ENCODE measurements at places on chromosomes 2 and 18.

DNA sequence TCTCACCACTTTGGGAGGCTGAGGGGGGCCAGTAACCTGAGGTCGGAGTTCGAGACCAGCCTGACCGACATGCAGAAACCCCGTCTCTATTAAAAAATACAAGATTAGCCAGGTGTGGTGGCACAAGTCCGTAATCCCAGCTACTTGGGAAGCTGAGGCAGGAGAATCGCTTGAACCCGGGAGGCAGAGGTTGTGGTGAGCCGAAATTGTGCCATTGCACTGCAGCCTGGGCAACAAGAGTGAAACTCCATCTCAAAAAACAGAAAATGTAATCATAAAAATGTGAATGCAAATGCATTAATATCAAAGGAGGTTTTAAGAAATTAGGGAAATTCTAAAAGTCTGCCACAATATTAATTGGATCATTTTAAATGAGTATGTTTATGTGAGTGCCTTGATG is 45.7 kb downstream of the ACTR2 start:
- DNase-seq: no peak

DNA sequence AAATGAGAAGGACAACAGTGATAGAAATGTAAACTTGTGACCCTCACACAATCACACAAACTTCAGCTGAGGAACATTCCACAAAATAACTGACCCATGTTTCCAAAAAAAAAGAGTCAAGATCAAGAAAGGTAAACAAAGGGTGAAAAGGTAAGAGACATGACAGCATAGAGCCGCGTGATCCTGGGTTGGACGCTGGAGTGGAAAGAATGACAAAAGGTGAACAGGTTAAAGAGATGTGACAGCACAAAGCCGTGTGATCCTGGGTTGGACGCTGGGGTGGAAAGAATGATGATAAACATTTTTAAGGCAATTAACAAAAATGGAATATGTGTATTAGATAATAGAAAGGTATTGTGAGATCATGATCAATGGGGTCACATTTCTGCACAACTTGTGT is 110.3 kb downstream of the SNTG2 start:
- no peak for DNase-seq

DNA sequence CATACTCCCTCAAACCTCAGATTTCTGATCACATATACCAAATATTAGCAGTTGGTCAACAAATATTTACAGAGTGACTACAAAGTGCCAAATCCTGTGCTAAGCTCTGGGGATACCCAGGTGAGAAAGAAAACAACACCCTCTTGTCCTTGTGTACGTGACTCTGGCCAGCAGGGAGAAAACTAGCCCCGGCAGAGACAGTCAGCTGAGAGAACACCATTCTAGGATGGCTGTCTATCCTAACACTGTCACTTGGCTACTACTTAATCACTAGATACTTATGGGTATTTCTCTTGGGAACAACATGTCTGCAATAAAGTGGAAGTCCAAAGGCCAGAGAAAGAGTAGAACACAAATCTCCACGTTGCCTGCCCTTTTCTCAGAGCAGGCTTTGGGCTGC is 57.9 kb upstream of the CD226 start:
- DNase-seq: no peak

- DNase-seq: no peak
Measured at GRCh38 chr2:33058716-33059470, 112.1 kb downstream of the LTBP1 start.

DNA sequence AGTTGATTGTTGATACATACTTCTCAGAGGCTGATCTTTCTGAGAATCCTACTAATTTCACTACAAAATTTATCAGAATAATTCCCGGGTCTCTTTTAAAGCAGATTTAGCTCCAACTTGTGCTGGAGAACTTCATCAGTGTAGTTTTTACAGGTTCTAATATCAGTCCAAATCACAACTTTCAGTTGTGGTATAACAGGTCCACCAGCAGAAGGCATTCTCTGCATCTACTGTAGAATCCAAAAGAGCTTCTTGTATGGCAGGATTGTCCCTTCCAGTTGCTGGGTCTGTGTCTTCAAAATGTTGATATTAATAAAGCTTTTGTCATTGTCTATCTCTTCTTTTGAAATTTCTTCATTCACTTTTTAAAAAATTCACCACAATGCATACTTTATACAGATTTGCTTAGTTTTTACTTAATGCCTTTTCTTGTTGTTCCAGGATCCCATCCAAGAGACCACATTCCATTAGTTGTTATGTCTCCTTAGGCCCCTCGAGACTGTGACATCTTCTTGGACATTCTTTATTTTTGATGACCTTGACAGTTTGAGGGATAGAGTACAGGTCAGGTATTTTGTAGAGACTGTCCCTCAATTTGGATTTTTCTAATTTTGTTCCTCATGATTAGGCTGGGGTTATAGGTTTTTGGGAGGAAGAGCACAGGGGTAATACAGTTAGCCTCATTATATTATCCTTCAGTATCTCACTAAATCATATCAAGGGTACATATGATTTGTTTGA is 490.5 kb upstream of the MEX3C start:
- no peak for DNase-seq

- DNase-seq: no peak
Measured at GRCh38 chr2:213145715-213146242, 5.6 kb downstream of the IKZF2 start.

DNA sequence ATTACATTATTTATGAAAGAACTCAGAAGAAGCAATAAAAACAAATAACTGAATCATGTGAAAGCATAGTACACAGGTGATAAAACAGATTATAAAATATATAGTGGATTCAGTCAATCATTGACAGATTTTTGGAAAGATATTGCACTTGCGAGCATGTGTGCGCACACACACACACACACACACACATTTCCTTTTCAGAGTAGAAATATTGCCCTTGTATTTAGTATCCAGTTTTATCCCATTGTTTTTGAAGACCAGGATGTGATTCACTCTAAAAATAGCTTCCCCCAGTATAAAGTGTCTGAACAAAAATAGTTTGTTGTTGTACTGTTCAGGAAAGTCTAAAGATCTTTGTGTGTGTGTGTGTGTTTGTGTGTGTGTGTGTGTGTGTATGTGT is 145.5 kb downstream of the CALCRL start:
- DNase-seq: no peak

DNA sequence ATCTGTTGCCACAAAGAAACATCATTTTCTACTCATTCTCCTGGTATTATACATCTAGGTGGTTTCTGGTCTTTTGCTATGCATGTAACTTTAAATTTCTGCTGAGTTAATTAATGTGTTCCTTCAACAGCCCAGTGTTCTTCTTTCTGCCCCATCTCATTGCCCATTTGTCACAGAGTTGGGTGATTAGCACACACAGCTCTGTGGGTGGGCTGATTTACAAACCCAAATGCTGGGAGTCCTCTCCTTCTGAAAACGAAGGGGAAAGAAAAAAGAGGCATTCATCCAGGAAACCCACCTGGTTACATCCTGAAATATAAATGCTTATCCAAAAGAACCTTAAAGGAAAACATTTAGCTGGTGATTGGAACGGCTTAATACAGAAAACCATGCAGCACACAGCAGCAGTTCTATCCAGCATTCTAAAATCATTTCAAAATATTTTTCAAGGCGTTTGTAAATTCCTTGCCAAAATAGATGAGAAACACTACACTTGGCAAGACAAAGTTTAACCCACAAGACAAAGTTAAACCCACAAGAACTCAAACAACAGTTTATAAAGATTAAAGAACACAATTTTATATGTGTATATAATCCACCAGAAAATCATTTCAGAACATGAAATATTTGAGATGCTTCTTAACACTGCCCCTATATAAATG is 177.9 kb downstream of the ANTXR1 start:
- DNase-seq: no peak

DNA sequence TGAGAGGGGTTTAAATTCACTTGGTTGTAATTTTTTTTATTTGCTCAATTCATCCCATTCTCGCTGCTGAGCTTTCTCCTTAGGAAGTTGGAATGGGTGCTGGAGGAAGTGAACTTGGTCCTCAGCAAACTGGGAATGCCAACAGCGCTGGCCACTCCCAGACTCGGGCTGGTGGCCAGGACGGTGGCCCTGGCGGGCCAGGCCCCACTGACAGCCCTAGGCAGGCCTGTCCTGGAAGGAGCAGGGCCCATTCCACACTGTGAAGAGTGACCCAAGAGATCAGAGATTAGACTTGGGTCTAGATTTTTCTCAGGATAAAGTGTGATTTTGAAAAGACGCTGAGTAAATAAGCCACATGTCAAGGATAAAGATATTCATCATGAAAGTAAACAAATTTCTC is 132.7 kb downstream of the HDAC4 start:
- DNase-seq: no peak

GRCh38 chr2:178553047-178553446 is 72.8 kb downstream of the PLEKHA3 start:
- DNase-seq: no peak

DNA sequence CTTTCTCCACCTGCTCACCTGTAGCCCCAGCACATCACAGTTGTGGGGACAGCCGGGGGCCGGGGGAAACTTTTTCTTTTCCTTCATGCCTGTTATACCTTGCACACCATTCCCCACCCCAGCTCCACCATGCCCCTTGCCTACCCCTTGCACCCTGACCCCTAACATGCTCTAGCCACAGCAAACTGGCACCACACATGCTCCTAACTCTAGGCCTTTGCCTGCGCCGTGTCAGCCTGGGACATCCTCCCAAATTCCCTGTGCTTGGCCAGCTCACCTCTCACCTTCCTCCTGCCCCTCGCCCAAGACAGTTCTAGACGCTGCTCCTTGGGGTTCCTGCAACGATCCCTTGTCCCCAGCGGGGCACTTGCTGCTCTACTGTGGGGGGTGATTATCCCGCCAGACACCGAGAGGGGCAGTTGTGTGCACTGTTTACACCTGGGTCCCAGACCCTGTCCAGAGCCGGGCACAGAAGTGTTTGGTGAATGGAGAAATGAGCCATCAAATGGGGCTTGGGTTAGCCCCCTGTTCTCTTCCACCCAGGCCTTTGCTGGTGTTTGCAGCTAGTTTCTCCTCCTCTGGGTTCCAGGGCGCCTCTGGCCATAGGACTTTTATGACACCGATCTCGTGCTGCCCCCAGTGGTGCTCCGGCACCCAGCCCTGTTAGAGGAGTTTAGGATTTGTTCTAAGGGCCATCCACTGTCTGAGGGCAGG is 129.8 kb downstream of the CTIF start:
- DNase-seq: no peak

- DNase-seq: no peak
Measured at GRCh38 chr2:115077626-115078025, 635.2 kb downstream of the DPP10 start.

DNA sequence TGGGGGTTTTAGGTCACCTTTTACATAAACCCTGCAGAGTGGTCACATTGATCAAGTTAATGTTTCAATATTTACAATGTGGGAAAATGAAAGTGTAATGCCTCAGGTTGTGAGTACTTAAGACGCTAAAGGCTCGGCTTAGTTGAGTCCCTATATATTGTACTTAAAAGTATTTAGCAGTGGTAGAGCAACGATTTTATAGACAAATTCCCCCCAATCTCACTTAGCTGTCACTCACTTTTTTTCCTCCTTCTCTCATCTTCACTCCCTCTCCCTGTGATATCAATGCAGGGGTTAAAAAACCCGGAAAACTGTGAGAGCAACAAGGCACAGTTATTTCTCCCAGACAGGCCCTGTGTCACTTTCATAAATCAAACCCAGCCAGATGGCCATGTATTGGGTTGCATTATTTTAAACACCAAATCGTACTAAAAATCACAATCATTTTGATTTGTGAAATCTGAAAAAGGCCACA is 5.4 kb downstream of the POU3F3 start:
- DNase-seq: no peak

GRCh38 chr2:42545841-42546390 is 22.5 kb upstream of the MTA3 start:
- DNase-seq: no peak

DNA sequence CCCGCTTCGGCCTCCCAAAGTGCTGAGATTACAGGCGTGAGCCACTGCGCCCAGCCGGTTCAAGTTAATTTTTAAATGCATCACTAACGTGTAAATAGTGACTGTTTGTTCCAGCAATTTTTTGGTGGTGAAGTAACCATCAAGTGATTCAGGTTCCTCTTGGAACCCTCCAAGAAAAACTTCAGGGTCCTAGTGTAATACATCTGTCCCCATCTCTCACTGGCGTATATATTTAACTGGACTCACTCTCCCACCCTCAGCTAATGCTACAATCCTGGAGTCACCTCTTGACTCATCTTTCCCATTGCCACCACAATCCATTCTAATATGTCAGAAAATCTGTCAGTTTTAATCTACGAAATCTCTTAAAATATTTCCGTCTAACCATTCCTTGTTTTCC is 10.3 kb downstream of the SULT1C4 start:
- no peak for DNase-seq

DNA sequence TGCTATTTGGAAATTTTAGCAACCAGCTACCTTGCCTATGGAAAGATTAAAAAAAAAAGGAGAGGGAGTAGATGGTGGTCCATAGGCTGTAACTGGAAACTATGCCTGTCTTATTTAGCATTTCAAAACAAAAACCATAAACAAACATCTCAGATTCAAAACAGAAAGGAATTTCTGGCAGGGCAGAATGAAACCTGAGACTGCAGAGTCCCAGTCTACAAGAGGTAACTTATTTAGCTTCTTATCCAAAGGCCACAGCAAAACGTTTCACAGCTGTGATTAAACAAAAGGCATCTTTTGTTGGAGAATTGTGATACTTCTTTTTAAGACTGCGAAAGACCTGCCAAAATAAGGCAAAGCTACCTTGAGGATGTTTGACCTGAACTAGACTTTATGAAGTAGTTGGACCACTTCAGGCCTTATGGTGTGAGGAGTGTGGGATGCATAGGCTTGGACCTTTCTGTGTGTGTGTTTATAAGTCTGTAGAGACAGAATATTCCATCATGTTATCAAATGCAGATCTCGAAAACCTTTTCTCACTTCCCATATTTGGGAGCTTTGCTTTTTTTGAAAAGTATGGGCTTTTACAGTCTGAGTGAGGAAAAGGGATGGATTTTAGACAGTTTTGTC is 11.0 kb downstream of the CRIM1 start:
- DNase-seq: no peak

DNA sequence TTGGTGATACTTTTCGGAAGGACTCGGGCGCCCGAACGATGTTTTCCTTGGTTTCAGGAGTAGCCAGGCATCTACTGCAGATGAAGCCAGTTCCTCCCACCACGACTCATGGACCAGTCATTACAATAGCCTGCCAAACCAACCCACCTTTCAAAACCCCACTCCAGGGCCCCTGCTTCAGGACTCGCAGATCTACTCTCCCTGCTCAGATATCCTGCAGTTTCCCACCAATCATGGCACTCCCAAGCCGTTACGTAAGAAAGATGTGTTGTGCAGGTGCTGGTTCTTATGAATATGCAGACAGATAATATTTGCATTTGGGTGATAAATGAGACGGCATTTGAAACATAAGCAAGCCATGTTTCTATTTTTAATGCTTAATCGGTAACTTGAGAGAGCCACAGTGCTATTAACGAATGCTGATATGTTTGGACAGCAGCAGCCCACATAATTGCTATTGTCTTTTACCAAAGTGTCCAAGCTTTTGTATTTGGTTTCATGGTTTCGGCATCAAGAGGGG is 3.5 kb upstream of the CYS1 start:
- no peak for DNase-seq

GRCh38 chr2:60888853-60889252 is 7.5 kb downstream of the REL start:
- DNase-seq: no peak

GRCh38 chr2:227504700-227505099 is 32.7 kb downstream of the AGFG1 start:
- DNase-seq: no peak

GRCh38 chr18:23538001-23538400 is 34.7 kb downstream of the RMC1 start:
- no peak for DNase-seq

- no peak for DNase-seq
Measured at GRCh38 chr18:23992089-23992940, 22.2 kb upstream of the TTC39C start.
